Activated CD8-positive, alpha-beta memory T cell treated with anti-CD3 and anti-CD28 coated beads, Interleukin-2, amount 10 ng/mL, durations not matched to agents 7 days and 5 days (primary cell): ENCODE measurements at places on chromosomes 3 and 15.

DNA sequence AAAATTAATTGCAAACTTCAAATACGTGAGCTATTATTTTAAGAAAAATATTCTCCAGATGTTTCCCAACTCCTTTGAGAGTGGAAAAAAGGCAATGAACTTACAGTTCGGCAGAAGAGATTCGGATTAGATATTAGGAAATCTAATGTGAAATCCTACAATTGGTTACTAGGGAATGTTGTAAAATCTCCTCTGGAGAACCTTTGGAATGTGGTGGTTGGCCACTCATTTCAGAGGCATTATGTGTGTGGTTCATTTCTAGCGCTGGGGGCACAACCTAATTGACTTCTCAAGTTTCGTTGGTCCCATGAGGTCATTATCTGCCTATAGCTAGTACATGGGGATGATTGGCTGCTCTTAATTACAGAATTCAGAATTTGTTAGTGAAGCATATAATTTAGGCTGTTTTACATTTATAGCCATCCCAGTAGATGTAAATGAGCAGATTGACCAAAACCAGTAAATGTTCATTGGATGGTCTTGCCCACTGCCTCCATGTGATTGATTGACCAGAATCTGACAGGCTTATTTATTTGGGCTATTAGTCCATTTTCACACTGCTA lies 34.6 kb upstream of the CMSS1 start:
- DNase-seq, result no peak

- no peak for DNase-seq
Measured at GRCh38 chr3:29618395-29619282, 337.8 kb downstream of the RBMS3 start.

- no peak for DNase-seq
Measured at GRCh38 chr3:29427266-29428103, 146.6 kb downstream of the RBMS3 start.

GRCh38 chr3:114606336-114606735 lies 312.5 kb downstream of the TIGIT start:
- DNase-seq, result no peak

DNA sequence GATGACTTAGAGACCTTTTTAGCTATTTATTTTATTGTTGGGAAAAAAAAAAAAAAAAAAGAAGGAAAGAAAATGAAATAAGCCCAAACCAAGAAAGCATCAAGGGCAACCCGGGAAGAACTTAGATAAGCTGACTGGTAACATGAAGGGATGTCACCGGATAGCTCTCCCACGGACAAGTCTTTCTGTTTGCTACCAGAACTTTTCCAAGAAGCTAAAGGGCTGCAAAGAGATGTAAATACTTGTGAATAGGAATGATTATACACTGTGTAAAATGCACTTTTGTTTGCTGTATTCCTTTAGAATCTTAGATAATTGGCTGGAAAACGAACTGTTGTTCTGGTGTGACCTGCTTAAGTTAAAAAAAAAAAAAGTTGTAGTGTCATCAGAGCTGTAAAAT lies 2.8 kb downstream of the FOXB1 start:
- DNase-seq, result no peak

GRCh38 chr3:145716519-145716918 lies 444.5 kb downstream of the PLOD2 start:
- DNase-seq, result no peak

DNA sequence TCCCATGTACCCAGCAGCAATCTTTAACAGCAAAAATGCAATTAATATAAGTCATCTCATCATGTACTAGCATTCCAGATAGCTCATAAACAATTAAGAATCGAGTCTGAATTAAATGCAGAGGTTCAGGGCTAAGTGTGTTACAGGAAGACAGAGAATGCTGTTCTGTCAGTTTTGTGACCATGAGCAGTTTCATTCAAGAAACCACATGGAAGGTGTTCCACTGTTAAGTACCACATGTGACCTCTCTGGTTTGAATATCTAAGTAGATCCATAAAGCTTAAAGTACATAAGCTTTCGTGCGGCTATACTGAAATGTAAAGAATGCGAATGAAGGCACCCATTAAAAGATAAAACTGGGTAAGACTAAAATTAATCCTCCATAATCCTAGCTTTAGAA lies 272.3 kb downstream of the IL5RA start:
- DNase-seq, result no peak

GRCh38 chr3:10744098-10744465 lies 71.9 kb upstream of the SLC6A11 start:
- peak; percentile 50 for DNase-seq

DNA sequence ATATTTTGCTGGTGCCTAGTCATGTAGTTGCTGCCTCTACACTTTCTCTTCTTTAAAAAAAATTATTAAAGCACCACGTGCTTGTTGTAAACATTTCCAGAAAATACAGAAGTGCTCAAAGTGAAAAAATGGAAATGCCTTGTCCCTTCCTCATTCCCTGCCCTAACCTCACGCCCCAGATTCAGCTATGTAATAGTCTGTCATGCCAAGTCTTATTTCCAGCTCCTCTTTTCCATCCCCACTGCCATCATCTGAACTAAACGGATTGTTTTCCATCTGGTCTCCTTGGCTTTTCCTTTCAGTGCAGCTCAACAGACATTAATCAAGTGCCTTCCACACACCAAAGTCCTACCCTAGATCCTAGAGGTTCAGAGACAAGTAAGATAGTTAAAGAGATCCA lies 15.5 kb downstream of the ZNF774 start:
- DNase-seq, result no peak

GRCh38 chr3:31404871-31405270 lies 127.9 kb upstream of the STT3B start:
- no peak for DNase-seq

GRCh38 chr3:64578797-64579196 lies 109.0 kb downstream of the ADAMTS9 start:
- no peak for DNase-seq

DNA sequence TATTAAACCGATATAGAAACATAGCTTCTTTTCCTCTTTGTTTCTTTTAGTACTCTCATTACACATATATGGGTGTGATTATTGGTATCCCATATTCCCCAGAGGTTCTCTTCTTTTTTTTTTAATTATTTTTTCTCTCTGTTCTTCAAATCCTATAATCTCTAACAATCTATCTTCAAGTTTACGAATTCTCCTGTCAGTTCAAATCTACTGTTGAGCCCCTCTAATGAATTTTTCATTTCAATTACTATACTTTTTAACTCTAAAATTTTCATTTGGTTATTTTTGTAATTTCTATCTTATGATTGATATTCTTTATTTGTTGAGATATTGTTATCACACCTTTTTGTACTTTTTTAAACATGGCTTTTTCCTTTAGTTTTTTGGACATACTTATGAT lies 64.1 kb downstream of the RSL24D1 start:
- no peak for DNase-seq

- DNase-seq, result no peak
Measured at GRCh38 chr3:113263020-113263419, 51.7 kb downstream of the BOC start.

DNA sequence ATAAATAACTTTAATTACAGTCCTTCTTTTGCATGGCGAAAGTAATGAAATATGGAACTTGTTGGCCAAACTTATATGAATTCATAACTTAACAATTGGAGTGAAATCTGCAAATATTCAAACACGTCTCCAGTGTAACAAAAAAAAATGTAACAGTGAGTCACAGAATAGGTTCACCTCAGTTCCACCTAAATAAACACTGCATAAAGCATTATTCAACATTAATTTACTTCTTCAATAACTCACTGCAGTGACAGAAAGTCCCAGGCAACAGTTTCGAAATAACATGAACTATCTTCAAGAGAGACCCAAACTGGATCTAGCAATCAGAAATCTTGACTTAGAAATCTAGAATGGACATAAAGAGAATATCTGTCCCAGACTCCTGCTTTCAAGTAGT lies 75.6 kb downstream of the GMNC start:
- DNase-seq, result no peak

GRCh38 chr15:59340325-59340724 lies 32.3 kb downstream of the MYO1E start:
- DNase-seq, result no peak

DNA sequence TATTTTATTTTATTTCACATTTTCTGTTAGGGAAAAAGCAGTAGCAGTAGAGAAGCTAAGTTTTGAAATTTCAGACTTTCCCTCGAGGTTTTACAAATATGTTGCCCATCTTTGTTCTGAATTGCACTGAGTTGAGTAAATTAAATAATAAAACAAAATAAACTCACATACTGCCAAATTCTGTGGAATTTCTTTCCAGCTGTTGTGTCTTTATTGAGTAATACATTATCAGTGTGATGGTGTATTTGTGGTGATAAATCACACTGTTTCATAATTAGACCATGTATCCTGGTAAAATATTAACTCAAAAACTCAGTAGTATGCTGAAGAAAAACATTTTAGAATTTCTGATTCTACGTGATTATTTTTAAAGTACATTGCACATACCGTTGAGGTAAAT lies 592.1 kb downstream of the SI start:
- DNase-seq, result no peak

- no peak for DNase-seq
Measured at GRCh38 chr15:59410391-59410896, 27.5 kb upstream of the FAM81A start.

DNA sequence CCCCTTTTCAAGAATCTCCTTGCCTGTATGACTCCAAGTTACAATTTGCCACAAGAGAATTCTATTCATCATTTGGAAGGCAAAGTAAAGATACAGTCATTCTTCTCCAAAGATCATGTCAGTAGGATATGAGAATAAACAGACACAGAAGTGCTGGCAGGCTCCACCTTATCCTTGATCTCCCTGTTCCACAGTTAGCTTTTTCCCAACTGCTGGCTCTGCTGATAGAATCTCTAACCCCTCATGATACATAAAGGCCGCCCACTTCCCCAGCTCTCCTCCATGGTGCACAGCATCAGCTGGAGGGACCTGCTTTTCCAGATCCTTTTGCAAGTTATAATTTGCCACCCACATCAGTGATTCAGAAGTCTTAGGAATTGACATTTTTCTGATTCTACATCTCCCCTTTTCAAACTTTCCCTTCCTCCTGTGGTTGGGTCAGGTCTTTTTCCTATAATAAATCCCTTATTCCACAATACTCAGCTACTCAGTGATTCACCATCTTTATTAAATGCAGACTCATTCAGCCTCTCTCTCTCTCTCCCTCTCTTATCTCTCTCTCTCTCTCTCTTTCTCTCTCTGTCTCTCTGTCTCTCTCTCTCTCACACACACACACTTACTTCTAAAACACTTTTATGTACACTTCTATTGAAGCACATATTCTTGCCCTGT lies 465.4 kb downstream of the GBE1 start:
- no peak for DNase-seq

GRCh38 chr3:11991751-11992150 lies 12.4 kb upstream of the SYN2 start:
- DNase-seq, result no peak

DNA sequence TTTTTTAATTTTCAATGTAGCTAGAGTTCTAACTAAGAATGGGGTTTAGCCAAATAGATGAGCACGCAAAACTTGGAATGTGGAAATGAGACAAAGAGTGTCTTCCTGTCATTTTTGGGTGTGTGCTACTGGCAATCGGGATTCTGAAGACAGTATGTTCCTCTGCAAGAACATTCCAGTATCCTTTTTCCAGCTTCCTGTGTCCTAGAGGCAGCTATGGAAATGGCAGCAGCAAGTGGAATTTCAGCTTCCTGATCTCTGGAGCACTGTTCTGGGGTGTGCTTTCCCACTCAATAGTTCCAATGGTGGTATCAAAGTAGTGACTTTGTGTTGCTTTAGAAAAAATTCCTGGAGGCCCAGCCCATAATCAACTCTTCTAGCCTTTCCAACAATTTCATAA lies 642.9 kb upstream of the KCNMB2 start:
- DNase-seq, result no peak

DNA sequence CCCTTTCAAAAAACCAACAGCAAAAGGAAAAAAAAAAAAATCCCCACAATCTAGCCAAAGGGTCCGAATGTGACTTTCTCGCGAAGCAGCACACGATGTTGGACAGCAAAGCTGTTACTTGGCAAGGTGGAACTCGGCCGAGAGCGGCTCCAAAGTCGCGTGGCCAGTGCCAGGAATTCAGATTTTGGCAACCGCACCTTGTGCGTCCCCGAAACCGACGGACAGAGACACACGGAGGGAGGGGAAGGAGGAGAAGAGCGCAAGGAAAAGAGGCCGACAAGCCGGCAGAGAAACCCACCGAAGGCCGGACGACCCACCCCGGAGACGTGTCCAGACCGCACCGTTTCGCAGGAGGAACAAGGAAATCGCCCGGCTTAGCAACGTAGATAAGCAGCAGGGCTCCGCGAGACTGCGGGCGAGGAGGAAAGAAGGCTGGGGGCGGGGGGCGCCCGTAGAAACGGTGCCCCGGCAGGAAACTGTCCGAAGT lies 517.3 kb downstream of the MECOM start:
- DNase-seq, result no peak

DNA sequence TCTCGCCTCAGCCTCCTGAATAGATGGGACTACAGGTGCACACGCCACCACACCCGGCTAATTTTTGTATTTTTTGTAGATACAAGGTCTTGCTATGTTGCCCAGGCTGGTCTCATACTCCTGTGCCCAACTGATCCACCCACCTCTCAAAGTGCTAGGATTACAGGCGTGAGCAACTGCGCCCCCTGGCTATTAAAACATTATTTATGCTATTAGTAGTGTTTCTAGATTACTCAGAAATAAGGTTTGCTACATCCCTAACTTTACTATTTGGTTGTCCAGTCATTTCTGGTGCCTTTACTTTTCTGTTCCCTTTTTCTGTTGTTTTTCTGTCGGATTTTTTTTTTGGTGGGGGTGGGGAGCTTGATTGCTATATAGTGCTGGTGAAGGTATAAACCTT lies 393.6 kb upstream of the TPM1 start:
- no peak for DNase-seq

DNA sequence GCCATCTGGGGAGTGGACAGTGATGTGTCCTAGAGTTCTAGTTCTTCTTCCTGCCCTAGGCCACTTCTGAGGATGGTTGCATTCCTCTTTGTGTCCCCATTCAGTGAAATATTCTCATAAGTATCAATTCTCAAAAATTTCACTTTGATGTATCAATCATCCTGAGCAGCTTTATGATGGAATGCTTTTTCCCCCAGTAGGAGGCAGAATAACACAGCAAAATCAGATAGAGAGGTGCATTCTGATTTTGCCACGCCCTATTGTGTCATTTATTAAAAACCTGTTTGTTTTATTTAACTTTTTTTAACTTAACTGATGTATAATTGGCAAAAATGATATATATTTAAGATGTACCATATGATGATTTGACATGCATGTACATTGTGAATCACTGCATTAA lies 656.0 kb upstream of the GRM7 start:
- DNase-seq, result no peak

GRCh38 chr15:43056696-43057095 lies 49.1 kb downstream of the UBR1 start:
- DNase-seq, result no peak

- DNase-seq, result no peak
Measured at GRCh38 chr15:50797926-50798325, 32.4 kb upstream of the SPPL2A start.
